NCI-H1436 (cell line): ENCODE measurements at places on chromosomes 2 and 18.

DNA sequence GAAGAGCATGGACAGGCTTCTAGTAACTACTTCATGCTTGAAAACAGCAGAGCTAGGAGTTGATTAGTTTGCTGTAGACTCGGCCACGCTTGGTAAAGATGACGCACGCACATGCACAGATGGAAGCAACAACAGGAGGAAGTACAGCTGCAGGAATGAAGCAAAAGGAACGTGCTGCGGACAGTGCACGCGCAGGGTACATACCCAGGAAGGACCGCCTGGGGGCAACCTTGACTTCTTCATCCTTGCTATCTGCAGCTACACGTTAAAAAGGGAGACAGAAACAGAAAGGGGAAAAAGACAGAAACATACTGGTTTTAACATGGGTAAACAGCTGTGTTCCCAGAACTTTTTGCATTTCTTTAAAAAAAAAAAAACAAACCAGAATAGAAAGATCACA is 17.7 kb downstream of the SLC66A2 start:
- DNase-seq, result no peak

- DNase-seq, result no peak
Measured at GRCh38 chr2:159759577-159759976, 38.4 kb downstream of the CD302 start.

DNA sequence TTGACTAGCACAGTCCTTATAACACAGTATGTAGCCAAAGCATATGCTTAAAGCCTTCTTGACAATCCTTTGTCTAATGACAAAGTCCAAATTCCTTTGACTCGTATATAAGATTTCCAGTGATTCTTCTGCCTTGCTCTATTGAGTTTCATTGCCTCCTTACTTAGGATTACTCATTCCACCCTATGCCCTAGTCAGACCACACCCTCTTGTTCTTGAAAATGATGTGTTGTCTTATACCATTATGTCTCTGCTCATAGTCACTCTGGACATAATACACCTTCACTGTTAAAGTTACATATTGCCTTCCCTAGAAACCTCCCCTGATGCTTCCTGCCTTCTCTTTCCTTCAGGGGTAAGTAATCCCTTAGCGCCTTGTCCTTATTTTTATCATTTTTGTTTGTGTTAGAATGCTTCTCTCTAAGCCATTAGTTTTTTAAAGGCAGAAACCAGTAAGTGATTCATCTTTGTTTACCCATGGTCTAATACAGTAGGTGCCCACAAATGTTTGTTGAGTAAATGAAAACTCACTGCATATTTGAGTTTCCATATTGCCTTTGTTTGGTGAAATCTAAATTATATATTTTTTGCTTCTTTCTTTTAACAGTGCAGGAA is 19.3 kb downstream of the GPD2 start:
- DNase-seq, result no peak

DNA sequence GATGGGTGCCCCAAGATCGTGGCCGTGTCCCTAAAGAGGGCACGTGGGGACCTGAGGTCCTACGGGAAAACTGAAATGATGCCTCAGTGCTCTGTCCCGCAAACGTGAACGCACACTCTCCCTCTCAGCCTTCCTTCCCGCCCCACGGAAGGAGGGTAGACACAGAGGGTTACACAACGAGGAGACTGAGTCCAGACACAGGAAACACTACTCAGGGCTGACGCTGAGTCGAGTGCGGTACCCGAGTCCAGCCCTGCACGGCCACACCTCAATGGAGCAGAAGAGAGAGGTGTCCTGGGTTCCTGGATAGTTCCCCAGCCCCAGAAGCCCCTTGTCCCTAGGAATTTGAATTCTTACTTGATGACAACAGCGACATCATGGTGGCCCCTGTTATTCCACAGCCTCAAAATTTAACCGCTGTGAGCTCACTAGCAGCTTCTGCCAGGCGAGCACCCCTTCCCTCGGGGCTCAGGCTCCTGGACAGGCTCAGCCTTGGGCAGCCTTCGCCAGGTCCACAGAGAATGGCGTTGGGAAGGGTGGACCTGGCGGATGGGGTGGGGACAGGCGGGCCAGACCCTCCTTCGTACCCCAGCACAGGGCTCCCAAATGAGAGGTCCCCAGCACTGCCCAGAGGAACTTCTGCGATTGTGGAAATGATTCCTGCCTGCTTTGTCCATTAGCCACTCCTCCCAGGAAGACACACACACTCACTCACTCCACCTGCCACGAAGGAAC is 980 bp upstream of the RNPEPL1 start:
- no peak for DNase-seq

DNA sequence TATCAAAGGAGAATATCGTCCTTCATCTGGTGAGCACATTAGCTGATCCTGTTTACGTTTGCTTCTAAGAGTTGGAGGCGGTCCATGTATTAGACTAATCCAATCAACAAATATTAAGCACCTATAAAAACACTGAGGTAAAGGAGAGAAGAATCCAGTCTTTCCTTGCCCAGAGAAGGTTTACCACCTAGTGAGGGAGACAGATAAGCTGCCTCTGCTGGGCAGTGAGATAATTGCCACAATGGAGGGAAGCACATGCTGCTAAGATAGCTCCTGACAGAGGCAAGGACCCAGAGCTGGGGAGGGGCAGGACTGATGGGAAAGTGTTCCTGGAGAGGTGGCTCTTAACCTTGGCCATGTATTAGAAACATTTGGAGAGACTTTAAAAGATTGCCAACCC is 36.7 kb upstream of the ST8SIA5 start:
- no peak for DNase-seq

GRCh38 chr18:27803957-27804356 is 373.0 kb downstream of the CDH2 start:
- DNase-seq, result no peak

GRCh38 chr2:88442061-88442460 is 10.4 kb downstream of the FOXI3 start:
- DNase-seq, result no peak

DNA sequence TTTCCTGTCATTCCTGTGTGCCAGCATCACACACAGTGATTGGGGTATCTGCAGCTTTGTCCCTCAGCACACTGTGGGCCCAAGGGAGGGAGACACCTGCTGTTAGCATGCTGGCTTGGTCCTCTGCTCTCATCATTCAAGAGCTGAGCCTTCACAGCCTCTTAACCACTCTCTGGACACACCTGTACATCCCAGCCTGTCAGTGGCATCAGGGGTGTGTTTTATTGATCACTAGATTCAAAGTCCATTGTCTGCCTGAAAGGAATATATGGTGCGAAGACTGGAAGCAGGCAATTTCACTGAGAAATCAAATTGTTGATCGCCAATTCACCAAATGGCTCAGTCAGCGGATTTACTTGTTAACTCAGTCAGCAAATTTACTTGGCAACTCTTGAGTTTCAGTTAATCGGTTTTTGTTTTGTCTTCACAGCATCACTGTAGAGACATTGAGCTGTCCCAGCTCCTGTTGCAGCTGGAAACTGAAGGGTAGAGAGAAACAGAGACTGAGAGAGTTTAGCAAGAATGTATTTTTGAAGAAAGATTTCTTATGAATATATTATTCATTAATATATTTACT is 56.3 kb upstream of the TMEM200C start:
- DNase-seq, result no peak

DNA sequence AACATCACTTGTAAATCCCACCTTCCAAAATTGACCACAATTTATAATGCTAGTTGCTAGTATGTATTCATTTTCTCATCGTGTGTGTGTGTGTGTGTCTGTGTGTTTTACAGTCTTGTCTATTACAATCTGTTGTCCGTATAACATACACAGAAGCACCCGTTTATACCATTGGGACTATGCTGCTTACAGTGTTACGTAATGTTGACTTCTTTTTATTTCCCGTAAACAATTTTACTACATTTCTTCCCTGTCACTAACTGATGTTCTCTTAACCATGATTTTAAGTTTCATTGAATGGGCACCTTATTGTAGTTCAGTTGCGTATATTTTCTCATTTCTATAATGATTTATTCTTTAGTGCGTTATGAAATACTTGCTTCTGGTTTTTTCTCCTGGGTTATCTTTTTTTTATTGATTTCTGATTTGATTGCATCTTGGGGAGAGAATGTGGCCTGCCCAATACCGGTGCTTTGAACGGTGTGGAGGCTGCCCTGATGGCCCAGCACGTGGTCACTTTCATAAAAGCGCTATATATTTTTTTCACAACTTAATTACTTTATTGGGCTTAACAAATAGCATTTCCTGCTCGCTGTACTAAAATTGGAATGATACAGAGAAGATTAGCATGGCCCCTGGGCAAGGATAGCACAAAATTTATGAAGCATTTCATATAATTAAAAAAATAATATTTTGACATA is 14.5 kb upstream of the ASB1 start:
- DNase-seq, result no peak

DNA sequence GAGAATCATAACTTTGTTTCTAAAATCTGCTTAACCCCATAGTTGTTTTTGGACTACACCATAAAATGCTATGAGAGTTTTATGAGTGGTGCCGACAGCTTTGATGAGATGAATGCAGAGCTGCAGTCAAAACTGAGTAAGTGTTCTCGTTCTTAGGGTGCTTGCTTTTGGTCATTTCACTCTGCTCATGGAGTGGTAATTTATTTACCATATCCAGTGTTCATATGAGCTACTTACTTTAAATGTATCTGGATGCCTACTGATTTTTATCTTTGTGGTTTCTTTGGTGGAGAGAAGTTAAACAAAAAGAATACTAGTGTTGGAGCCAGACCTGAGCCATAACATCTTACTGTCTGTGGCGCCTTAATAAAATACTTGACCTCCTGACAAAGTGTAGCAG is 16.4 kb downstream of the NDC80 start:
- DNase-seq, result no peak

- DNase-seq, result no peak
Measured at GRCh38 chr2:158015428-158016076, 86.1 kb upstream of the UPP2 start.
